ENCODE measurements at places on chromosomes 1 and 21.

DNA sequence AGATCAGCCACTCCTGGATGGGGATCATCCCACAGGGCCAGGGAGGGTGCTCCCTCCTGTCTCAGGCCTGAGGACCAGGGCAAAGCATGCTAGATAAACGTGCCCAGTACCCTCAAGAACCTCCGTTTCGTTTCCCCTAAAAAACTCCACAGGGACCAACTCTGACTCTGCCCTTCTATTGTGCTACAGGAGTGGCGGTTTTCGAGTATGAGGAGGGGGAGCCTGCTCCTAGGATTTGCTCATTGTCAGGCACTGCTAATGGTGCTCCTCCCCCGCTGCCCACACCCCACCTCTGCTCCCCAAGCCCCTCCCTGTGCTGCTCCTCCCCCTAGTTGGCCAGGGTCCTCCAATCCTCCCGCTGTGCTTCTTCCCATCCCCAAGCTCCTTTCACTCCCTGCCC, 32.0 kb downstream of the PGBD5 start:
- no peak for DNase-seq

DNA sequence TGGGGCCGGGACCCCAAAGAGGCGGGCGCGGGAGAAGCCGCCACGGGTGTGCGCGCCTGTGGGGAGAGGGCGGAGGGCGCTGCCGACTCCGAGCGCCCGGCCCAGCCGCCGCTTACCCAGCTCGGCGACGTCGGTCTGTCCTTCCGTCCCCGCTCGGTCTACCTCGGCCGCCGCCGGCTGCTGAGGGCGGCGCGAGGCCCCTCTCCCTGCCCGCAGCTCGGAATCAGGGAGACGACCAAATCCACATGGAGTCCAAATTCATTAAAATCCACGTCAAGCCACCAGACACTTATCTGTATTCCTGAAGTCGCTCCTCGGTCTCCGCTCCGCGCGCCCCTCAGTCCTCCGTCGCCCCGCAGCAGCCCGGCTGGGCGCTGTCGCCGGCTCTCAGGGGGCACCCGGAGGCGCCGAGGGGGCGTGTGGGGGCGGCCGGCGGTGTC, 637 bp downstream of the PLXNA2 start:
- no peak for DNase-seq

DNA sequence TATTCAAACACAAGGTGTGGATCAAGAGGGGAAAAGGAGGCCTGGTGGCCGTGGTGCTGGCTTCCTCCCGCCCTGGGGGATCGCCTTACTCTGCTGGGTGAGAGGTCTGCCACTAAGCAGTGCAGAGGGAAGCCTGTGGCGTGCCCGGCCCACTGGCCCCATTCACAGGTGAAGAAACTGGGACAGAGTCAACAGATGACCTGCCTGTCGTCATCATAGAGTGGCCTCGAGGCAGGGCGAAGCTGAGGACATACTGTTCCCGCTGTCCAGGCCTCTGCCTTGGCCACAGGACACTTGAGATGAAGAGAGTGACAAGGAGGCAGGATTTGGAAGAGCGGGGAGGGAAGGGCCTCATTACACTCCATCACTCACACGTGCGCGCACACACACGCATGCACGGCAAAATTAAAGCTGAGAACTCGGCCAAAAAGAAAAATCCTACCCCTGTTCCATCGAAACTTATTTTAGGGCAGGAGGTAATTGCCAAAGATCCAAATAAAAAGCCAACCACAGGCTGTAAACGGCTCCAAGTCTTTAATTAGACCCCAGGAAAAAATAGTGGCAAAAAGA, 50.5 kb downstream of the CASZ1 start:
- DNase-seq: no peak

GRCh38 chr1:30670240-30671060, 52.9 kb downstream of the MATN1 start:
- no peak for DNase-seq

GRCh38 chr1:179017383-179018326, 8.0 kb upstream of the FAM20B start:
- DNase-seq: no peak

DNA sequence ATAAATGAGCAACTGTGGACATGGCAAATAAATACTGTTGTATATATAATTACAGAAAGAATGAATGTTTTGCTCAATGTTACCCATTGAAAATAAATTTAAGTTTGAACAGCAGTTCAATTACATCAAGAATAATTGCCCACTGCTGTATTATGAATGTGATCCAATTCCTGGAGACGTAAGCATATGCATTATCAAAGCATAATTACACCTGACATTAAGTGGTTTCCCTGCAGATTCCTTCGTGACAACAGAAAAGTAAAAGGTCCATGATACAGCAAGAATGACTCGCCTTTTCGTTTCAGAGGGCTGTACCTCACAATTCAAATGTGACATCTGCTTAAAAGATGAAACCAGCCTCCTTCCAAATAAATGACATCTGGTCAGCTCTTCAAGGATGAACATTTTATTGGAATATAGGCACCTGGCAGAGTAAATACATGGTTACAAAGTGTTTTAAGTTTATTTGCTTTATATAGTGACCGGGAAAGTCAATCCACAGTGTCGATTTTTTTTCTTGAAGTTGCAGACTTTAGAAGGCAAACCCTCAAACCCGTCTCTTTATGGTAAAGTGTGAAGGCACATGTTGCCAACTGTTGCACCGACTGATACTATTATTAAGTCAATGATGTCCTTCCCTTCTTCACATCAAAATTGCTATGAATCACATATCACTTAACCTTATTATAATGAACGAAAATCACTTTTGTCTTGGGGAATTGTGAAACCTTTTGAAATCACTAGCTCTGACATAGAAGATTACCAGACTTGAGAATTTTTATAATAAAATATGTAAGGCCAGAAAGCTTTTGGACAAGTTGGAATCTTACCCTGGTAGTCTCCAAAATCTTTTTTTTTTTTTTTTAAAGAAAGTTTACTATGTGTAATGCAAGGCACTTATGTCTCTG, 36.2 kb upstream of the EDEM3 start:
- DNase-seq: no peak

GRCh38 chr1:26923711-26924110, 2.2 kb downstream of the NUDC start:
- no peak for DNase-seq

DNA sequence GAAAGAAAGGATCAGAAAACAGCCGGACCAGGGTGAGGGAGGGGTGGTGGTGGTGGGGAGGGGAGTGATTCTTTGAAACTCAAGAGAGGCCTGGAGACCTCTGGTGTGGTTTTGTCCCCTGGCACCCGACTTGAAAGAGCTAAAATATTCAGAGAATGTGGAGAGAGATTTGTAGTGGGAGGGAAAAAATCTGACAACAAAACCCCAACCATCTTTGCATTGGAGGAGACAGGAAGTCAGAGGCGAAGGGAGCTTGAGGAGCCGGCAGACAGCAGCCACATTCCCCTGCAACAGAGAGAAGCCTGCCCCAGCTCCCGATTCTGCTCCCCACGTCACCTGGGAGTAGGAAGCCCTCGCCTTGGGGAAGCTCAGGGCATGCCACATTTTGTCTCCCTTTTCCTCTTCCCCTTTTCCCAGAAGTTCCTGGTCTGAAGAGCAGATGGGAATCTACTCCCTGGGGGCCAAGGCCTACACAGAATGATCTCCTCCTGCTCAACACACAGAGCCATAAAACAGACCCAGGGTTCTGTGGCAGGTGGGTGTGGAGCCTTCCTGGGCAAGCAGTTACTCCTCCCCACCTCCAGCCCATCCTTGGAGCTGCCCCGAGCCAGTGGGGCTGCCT, 84.9 kb downstream of the ITPKB start:
- no peak for DNase-seq

DNA sequence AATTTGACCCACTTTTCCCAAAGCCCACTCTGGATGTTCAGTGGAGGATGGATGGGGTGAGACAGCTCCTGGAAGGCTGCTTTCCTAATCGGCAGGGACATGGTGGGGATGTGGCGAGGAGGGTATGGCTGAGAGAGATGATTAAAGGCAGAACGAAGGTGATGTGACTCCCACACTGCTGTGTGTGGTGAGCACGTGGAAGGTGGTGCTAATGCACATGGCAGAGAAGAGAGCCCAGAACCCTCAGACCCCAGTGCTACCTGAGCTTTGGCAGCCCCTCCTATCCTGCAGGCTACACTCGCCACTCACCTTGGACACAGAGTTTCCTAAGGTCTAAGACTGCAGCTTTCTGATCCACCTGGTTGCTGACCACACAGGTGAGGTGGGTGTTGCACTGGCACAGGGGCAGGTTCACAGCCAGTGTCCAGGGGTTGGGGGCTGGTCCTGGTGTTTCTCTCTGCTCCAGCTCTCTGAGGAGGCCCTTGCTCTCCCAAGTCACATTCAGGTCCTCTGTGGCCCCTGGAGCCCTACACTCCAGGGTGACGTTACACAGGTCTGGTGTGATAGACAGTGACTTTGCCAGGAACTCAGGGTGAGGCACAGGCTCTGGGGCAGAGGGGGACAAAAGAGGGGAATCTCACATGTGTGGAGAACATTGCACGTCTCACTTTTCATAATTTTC, 151.4 kb upstream of the ETV3 start:
- no peak for DNase-seq

DNA sequence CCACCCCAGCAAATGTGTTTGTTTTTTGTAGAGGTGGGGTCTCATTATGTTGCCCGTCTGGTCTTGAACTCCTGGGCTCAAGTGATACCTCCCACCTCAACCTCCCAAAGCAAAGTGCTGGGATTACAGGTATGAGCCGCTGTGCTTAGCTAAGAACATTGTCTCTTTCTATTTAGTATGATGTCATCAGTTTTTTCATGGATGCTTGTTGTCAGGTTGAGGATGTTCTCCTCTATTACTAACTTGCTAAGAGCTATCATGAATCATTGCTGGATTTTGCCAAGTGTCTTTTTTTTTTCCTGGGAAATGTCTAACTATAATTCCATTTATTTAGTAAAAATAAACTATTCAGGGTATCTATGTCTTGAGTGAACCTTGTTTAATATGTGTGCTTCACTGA, 19.0 kb upstream of the MPC2 start:
- no peak for DNase-seq

DNA sequence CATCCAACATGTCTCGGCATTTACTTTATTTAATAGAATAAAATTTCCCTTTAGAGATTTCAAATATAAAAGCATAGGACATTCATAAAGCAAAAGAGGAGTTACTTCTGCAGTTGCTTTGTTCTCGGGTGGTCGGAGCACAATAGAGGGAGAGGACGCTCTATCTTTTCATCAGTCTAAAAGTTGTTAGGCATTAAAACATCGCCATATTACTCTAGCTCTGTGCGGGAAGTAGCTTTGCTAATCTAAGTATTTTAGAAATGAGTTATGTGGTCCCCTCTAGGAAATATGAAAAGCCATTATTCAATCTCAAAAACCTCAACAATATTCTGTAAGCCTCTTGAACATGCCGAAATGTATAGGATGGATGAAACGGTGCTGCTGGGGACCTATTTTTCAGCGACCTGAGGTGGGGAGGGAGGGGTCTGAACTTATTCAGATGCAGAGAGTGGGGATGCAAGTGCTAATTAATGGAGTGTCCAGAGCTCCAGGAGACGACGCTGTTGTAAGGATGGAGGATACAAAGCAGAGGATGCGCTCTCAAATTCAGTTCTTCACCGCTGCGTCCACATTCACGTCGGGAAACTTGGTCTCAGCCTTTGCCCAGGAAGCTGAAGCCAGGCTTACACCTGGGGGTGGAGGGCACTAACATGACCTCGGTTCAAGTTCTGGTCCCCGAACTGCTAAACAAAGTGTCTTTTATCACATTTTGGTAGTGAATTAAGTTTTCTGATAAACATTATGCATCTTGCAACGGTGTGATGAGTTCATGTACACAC, 6.3 kb downstream of the CDKN2C start:
- no peak for DNase-seq

Data from activated CD8-positive, alpha-beta memory T cell treated with anti-CD3 and anti-CD28 coated beads for 1 hour (primary cell).